A673 (cell line): ENCODE measurements at places on chromosomes 16 and 17.

DNA sequence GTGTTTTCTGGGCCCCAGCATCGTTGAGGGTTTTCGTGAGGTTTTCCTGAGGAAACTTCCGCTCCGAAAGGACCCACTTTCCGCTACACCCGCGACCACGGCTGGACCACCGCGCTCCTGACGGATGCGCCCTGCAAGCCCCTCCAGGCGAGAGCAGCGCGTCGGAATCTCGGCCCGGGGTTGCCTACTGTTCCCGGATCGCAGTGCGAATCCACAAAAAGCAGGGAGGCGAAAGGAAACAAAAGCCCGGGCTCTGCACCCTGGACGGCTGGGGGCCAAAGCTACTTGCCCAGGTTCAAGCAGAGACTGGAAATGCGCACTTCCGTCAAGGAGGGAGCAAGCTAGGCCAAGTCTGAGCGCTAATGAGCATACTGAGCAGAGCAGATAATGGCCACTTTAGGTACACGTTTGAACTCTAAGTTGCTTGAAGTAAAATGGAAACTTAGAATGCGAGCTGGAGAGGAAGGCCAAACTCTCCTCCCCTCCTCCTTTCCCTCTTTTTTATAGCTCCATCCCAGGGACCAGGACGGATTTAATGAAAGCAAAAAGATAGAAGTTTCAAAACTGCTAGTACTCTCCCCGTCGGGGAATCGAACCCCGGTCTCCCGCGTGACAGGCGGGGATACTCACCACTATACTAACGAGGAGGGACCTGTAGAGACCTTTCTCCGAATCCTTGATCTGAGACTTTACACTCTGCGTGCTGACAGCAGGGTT, 11.4 kb upstream of the AURKB start:
- peak; percentile 94 for DNase-seq

- no peak for DNase-seq
Measured at GRCh38 chr17:50370052-50370451, 2.9 kb downstream of the MRPL27 start.

DNA sequence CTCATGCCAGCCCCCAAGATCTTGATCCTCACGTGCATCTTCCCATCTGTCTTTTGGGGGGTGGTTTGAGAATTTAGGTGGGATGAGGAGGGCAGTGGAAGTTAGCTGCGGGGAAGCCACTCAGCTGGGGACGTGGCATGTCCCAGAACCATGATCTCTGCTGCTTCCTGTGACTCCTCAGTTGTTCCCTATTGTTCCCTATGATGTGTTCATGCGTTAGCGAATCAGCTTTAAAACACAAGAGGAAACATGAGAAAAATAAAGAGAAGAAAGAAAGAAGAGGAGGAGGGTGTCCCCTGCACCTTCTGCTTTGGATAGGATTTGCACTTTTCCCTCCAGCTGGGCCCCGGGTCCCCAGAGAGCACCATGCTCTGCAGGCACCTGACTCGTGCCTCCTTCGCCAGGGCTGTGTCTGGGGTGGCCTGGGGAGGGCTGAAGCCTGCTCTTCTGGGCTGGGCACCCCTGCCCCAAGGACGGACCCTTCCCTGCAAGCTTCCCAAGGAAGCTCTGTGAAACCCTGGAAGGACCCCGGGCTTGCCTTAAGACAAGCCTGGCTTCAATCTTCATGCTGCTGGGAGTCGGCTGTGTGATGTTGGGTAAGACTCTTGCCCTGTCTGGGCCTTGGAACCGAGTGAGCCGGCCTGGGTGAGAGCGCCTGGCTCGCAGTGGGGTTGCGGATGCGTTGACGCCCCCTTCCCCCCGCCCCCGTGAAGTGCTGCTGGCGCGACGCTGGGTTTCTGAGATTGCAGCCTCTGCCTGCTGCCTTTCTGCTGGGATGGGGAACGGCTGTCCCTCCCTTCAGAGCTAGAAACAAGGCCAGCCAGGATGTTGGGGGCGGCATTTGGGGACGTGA, 62.8 kb upstream of the CIBAR2 start:
- DNase-seq: peak; percentile 76

DNA sequence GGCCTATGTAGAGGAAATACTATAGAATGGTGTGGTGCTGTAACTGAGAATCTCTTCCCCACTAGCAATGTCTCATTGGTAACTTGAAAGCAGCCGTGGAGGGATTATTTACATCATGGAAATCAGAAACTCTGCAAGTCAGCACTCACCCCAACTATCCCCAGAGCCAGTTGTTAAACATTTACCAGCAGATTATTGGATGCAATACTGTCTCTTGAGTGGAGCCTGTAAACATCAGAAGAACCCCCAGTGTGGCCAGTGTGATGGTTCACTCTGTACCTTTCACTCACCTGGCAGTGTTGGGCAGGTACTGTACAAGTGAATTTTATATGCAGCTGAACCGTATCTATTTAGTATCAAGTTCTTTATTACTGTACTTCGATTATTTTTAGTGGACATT, 299.8 kb upstream of the SALL1 start:
- no peak for DNase-seq

DNA sequence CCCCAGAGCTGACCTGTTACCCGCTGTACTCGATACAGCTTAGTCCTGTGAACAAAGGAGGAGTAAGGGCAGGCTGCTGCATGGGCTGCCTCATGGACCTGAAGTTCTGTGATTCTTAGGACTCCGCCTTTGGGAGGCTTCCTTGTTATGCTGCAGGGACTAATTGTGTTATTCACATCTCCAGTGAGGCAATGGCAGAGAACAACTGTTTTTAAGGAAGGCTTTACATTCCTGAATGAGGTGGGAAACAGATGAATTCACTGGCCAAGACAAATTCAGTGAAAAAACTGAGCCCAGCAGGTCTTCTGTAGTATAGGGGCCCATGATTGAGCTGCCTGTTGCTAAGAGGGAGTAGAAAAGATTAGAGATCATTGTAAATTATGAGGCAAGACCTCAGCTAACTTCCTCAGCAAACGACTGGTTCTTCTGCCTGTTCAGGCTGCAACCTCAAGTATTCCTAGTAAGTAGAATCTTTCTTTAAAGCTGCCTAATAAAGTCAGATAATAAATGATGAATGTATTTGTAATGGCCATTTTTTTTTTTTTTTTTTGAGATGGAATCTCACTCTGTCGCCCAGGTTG, 26.3 kb downstream of the ADORA2B start:
- DNase-seq: no peak

- no peak for DNase-seq
Measured at GRCh38 chr16:50607970-50608557, 59.9 kb downstream of the NKD1 start.

- no peak for DNase-seq
Measured at GRCh38 chr17:80637048-80637781, 92.6 kb downstream of the RPTOR start.

DNA sequence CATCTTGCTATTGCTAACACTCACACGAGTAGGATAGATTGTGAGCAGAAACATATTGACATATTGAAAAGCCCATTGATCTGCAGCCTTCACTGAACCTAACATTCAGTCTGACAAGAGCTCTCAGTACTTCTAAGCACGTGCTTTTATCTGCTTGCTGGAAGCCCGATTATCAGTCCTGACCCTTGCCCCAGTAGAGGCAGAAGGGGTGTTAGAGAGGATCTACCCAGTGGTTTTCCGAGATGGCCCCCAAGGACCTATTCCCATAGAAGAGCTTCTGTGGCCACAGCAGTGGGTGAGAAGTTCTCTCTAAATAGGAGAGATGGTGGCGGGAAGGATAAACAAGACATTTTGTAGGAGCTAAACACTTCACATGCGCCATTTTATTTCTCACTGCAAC, 290.9 kb upstream of the MAF start:
- DNase-seq: no peak

DNA sequence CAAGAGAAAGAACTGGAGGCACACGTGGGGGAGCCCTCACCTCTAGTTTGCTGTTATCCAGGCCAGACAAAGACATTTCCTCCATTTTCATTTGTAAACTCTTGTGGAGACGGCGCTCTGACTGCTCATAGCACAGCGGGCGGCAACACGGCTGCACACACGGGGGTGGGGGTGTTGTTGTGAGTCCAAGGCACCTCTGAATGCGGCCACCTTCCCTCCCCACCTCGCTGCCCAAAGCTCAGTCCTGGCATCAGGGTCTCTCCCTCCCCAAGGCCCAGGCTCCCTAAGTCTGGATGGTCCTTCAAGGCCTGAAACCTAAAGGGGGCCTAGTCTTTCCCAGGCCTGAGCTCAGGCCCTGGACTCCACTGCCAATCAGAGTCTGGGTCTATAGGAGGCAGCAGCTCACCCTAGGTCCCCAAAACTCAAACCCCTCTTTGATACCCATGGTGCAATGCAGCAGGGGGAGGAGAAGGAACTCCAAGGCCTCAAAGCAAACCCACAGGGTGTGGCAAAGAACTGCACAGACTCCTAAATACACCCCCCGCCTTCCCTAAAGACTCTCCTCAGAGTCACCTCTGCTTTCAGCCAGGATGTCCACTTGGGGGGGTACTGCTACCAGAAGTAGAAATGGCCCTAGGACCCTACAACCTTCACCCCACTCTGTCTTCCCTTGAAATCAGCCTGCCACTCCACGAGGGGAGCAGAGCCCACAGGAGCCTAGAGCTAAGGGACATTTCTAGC, 1.5 kb downstream of the ATXN7L3 start:
- DNase-seq: peak; percentile 47

DNA sequence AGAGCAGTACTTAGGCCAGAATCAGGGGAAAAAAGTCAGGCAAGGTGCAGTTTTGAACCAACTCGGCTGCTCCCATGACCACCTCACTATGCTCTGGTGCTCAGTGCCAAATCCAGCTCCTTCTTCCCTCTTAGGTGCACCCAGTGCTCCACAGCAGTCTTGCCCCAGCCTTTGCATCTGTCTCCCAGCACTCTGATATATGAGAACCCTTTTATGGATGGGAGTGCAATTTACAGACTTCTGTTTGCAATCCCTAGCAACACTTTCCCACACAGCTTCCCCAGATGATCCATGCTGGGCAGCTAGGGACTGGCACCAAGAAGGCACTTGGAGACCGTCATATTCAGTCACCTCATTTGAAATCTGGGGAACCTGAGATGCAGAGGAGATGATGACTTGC, 267.9 kb upstream of the CCL2 start:
- no peak for DNase-seq

DNA sequence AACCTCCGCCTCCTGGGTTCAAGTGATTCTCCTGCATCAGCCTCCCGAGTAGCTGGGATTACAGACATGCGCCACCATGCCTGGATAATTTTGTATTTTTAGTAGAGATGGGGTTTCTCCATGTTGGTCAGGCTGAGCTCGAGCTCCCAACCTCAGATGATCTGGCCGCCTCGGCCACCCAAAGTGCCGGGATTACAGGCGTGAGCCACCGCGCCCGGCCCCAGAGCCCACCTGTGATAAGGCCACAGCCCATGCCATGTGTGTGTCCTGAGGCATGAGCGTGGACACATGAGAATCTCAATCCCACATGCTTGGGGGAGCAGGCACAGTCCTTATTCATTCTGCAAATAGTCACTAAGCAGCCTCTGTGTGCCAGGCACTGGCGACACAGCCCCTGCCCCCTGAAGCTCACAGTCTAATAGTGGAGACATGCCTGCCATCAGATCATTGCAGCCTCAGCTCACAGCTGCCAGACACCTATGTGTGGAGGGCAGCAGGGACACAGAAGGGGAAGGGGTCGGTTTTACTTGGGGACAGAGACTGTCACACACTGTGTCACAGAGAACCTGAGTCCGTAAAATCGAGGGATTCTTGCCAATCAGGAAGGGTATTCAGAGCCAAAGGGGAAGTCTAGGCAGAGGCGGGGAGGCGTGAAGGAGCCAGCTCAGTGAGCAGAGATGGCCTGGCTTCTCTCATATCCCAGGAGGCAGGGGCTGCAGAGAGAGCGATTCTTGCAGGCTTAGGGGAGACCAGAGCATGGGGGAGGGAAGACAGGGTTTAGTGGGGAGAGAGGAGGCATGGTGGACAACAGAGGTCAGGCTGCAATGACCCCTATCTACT, 9.4 kb upstream of the ABCC3 start:
- DNase-seq: no peak

DNA sequence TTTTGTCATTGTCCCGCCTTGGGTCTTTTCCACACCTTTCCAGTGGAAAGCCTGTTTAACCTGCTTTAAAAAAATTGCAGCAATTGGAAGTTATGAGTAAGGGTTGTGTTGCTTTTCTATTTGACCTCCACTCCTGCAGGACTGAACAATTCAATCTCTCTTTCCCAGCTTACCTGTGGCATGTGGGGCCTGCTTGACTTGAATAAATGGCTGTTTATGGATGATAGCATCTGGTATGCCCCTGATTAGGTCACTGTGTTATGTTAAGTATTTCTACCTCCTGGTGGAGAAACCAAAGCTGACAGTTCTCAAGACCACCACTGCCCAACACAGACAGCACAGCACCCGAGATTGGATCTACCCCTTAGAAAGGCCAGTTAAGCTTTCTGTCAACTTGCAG, 64.8 kb upstream of the NOG start:
- no peak for DNase-seq

DNA sequence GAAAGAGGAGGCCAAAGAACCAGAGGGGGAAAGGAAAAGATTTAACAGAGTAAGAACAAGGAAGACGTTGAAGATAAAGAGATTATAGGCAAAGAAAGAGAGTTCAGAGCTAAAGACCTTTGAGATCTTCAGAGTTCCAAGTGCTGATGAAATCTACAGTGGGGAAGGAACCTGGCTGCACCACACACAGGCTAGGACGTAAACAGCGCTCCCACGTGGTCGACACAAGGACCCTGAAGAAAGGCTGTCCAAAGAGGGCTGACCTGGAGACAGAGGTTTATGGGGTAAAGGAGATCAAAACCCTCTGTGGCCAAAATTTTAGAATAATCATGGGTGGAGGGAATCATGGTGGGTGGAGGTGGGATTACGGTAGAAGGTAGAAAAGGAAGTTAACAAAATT, 121.6 kb downstream of the PMP22 start:
- DNase-seq: no peak

GRCh38 chr17:64124609-64125008, 5.3 kb downstream of the ERN1 start:
- DNase-seq: no peak

DNA sequence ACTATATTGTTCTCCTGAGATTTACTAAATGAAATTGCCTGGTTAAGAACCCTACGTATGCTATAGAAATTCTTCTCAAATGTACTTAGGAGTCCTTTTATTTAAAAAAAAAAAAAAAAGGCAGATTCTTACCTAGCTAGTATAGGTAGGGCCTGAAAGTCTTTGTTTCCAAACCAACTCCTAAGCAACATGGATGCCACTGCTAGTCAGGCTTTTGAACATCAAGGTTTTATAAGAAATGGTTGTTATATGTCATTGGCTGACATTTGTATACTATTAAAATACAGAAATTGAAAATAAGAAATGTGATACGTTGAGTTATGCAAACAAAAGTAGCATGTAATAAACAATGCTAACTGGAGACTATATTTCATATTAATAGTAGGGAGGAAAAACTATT, 1.2 kb downstream of the EVI2A start:
- no peak for DNase-seq

- DNase-seq: no peak
Measured at GRCh38 chr16:53971616-53972015, 267.7 kb downstream of the FTO start.
